ENCODE measurements at places on chromosomes 2 and 18.

- no peak for DNase-seq
Observed at GRCh38 chr18:35377875-35378573, 887 bp upstream of the ZNF396 start.

DNA sequence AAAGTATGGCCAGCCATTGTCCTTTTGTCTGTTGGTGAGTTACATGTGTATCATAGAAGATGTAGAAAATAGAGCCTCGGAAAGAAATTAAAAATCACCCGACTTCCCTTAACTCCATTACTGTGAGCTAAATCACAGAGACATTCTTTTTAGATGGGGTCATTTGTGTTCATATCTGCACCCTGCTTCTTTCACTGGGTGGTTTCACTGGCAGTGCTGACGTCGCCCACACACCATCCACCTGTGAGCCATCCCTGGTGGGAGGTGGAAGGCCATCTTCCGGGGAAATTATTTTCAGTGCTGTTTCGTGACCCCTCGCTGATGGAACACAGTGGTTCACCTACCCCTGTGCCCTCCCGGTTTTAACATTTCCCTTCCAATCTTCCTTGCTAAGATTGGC is 21.2 kb downstream of the SH3BP4 start:
- DNase-seq = no peak

GRCh38 chr2:136130511-136130910 is 12.6 kb upstream of the CXCR4 start:
- DNase-seq = no peak

- peak; percentile 19 for DNase-seq
Observed at GRCh38 chr2:36356298-36356989, 866 bp downstream of the CRIM1 start.

DNA sequence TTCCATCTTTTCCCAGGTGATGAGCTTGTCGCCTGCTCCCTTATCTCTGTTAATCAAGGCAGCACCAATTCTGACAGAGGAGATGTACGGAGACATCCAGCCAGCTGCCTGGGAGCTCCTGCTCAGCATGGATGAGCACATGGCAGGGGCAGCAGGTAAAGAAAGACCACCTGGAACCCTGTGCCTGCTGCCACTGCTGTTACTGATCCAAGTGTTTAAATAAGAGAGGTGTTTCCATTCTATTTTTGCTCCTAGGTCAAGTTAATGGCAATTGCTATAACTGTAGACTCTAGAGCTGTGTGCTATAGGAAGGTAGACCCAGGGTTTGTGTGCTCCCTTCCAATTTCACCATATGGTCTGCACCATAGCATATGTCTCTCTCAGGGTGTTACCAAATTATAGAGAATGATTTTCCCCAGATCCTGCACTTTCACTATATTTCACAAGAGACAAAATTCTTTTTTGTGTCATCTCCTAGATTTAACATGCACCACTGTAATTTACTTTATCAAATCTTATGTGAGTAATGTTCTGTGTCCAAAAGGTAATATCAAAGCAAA is 88.6 kb upstream of the RPE start:
- no peak for DNase-seq

- no peak for DNase-seq
Observed at GRCh38 chr2:233965032-233965603, 47.9 kb downstream of the TRPM8 start.

GRCh38 chr2:223760838-223761502 is 76.4 kb downstream of the AP1S3 start:
- DNase-seq = peak; percentile 56

DNA sequence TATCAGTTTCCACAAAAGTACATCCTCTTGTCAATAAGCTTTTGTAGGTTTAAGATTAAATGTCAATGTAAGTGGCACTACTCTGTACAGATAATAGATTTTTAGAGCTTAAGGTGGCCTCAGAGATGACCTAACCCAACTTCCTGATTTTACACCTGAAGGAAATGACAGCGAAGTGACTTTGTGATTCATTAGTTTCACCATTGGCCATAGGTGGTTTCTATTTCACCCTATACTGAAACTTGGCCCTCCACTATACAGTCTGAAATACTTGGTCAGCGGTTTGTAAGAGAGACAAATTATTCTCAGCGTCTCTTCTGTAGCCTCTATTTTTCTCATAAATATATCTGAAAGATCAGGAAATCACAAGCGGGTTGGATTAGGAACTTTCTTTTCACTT is 330.4 kb upstream of the FAM98A start:
- no peak for DNase-seq
